NCI-H524 treated with DMSO at 0.1 percent for 48 hours (cell line): ENCODE measurements at places on chromosomes 5 and 9.

- no peak for DNase-seq
These were observed 320.2 kb downstream of the NFIB start for GRCh38 chr9:13993632-13994185.

DNA sequence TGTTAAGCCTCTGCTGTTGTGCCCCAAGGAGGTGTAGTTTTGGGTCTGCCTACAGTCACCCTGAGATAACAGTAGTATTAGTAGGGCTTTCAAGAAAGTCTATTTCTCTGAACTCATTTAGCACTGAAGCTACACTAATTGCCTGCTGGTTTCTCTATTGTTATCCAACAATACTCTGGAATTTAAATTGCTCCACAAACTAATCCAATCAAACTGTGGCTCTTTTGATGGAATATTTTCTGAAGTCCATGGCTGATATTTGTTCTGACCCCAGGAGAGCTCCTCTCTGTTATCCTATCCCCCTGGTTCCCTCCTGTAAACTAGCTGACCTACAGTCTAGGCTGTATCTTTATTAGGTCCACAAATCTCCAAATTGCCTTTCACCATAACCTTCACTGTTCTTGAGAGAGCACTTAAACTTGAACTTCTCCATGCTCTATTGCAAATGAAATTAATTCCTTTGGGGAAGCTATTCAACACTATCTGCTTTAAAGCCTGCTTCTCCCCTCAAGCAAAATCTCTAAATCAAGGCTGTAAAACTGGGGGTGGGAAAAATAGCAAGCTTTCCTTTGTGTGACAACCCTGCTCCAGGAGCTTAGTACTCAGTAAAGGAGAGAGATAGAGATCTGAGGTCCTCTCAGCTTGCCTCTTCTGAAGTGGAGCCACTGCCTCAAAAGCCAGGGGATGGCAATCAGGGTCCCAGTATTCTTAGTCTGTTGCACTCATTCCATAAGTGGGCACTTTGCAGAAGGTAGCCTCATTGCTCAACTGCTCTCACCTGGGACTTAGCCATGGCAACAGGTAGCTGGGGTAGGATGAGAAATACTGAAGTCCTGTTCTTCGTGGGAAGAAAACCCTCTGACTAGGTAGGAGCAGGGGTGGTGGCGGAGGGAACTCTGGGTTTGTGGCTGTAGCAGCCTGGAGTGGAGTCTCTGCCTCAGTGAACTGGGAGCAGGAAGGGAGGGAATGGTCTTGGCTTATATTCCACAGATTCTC is 110.9 kb downstream of the MACIR start:
- DNase-seq: no peak

- no peak for DNase-seq
These were observed 85.1 kb downstream of the NDUFAF2 start for GRCh38 chr5:61030163-61030482.

- no peak for DNase-seq
These were observed 11.3 kb downstream of the MYOZ3 start for GRCh38 chr5:150672237-150672883.

DNA sequence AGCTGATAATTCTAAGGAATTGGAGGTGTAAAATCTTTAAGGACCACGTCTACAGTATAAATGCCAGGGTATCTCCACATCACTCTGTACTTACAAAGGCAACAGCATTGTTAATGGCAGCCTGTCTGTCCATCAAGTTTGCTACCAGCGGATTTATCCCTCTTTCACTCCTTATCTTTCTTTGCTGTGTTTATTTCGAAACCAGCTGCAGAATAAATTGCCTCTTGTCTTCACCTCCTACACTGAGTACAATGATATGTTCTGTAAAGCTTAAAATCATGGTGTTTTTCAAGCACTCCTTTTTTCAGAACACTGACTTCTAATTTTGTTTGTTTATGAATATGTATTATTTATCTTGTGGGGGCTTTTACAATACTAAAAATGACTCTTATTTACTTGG is 1088.1 kb downstream of the NR2F1-AS1 start:
- no peak for DNase-seq
